ENCODE measurements at places on chromosomes 6 and 20.

DNA sequence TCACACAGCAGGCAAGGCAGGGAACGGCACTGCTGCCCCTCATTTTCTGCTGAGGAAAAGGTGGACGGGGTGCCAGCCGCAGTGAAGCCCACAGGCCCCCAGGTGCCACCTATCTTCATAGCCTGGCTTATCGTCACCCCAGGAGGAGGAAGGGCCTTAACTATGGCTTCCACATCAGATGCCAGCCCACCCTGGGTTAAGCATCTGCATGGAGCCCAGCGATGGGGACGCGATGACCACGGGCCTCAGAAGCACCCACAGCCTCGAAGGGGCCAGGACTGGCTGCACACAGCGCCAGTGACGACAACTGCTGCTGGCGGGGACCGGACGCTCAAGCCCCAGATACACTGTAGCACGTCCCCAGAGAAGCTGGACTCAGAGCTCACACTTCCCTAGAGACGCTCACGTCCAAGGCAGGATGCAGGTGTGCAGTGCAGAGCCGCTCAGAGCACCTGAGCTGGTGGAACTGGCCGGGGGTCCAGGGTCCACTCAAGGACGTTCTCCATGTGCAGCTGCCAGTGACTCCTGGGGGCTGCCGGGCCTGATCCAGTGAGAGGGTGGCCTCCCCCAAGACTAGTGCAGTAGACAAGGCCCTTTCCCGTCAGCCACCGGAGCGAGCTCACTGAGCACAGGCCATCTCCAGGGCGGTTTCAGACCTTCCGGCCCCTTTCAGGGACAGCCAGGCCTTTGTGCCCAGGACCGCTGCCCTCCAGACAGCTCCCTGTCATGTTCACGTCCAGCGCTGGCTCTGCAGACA is 83.0 kb downstream of the YTHDF1 start:
- DNase-seq: no peak

DNA sequence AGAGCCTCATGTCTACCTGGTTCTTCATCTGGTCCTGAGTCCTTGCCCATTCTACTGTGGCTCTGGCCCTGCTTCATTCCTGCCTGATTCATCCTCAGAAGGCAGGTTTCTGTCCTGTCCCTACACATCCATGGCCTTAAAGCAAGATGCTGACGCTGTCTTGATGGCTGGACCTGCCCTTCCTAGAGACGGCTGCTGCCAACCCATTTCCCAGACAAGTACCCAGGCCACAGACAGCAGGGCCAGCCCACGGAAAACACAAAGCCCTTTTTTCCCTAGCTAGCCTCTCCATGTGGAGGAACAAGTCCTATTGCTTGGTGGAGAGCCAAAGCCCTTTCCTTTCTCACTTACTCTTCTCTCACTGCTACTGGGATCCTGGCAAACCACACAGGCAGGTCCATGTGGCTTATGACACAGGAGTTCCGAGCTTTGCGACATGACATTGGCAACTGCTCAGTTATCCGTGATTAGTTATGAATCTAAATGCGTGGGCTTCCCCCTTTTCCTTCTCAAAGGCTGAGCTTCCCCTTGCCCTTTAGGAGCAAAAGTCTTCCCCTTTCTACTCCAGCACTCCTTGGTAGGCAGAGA is 72.9 kb downstream of the SLC22A3 start:
- DNase-seq: no peak

DNA sequence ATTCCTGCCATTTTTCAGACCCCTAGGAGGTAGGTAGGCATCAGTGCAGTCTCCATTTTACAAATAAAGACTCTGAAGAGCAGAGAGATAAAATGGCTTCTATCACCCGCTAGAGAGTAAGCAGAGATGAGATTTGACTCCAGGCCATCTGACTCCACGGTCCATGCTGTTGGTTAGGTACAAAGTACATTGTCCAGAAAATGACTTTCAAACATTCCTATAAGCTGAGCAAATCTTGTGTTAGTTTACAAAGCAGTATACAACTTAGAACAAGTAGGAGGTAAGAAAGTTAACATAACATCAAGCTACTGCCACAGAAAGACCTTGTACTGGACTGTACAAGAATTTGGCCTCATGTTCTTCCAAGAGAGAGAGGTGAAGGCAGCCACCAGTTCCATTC is 14.9 kb downstream of the BTN1A1 start:
- DNase-seq: no peak

DNA sequence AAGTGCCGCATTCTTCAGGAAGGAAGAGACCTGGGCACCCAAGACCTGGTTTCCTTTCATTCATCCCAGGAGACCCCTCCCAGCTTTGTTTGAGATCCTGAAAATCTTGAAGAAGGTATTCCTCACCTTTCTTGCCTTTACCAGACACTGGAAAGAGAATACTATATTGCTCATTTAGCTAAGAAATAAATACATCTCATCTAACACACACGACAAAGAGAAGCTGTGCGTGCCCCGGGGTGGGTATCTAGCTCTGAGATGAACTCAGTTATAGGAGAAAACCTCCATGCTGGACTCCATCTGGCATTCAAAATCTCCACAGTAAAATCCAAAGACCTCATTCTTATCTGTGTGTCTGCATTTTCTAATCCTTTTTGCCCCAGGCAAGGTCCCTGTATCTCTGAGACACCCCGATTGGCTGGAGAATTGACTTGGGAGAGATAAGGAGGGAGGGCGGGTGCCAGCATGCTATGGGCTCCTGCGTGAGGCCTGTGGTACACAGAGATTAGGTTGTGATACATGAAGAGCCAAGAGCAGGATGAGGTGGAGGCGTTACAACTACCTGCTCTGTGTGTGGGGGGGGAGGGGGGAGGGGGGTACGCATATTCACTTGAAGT is 4.8 kb downstream of the MUC21 start:
- no peak for DNase-seq

DNA sequence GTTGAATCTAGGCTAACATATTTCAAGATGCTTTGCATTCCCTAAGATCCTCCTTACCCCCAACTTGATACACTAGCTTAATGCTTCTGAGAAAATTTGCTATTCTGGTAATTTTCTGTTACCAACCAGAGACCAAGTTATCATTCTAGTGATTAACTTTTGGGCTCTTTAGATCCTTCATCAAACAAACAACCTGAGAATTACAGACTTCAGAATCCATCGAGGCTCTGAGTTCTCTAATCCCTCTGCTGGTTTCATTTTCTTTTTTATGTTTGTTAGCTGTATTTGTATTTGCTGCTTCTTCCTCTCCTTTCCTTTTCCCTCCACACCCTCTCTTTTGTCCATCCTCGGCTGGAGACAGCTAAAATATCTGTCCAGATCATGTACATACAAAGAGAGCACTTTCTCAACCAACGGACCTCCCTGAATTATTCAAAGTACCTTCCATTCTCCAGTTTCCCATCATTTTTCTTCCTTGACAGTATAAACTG is 98.7 kb upstream of the RIPOR2 start:
- DNase-seq: no peak

GRCh38 chr20:32563311-32564272 is 21.5 kb downstream of the NOL4L start:
- no peak for DNase-seq

DNA sequence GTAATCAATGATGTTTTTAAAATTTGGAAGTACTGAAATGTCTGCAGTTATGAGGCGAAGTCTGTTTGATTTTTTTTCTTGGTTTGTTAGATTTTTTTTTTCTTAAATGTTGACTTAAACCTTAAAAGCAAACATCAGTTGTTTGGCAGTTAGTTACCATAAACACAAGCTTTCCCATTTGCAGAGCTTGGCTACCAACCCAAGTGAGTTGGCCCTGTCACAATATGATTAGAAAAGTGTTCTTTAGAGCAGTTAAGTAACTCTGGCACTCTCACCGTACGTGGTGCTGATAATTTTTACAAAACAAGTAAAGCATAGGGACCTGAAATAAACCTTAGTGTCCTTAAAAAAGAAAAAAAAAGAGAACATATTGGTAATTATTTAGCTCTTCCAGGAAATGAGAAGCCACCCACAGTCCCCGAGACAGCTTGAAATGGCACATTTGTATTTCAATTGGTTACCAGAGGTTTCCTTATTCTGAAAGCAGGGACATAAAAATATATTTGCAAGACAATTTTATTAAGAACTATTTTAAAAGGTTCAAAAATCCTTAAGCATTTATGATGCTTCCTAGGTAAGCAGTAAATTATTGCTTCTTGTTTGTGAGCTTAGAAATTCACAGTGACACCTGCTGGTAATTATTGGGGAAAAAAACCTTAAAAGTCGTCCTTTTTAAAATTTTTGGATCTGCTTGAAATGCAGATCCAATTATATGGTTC is 3.9 kb downstream of the HEY2 start:
- no peak for DNase-seq

GRCh38 chr6:156313037-156313436 is 464.1 kb upstream of the ARID1B start:
- DNase-seq: no peak

DNA sequence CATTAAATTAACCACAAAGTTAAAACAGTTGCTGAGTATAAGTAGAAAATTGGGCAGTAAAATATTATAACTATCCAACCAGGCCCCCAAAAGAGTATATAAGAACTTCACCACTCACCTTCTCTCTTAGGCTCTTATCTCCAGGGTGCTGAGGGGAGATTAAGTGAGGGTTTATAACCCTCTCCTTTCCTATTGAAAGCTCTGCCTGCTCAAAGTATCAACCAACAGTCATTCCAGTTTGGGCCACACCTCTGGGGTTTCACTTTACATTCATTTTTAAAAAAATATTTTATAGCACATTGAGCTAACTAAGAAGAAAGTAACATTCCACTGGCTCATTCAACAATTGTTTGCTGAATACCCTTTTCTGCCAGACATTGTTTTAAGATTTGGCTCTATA is 22.1 kb downstream of the GSTA4 start:
- DNase-seq: no peak

GRCh38 chr6:31723245-31723979 is at the start of gene MPIG6B:
Gene MPIG6B (plus strand): TSS chr6:31723373. CDS start chr6:31723384, 11 bp downstream.
- no peak for DNase-seq

DNA sequence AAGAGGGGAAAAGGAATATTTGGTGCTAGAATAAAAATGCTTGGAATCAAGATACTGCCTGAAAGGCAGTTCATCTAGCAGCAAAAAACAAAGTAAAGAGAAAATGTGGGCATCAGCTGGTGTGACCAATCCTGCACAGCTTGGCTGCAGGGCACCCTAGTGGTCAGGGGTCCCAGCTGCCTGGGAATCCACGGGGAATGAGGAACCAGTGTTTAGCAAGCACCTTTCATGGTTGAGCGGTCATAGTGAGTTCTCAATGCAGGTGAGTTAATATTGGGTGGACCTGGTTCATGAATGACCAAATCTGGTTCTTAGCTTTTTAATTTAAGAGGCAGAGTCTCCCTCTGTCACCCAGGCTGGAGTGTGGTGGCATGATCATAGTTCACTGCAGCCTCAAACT is 53.3 kb downstream of the CAP2 start:
- DNase-seq: no peak

DNA sequence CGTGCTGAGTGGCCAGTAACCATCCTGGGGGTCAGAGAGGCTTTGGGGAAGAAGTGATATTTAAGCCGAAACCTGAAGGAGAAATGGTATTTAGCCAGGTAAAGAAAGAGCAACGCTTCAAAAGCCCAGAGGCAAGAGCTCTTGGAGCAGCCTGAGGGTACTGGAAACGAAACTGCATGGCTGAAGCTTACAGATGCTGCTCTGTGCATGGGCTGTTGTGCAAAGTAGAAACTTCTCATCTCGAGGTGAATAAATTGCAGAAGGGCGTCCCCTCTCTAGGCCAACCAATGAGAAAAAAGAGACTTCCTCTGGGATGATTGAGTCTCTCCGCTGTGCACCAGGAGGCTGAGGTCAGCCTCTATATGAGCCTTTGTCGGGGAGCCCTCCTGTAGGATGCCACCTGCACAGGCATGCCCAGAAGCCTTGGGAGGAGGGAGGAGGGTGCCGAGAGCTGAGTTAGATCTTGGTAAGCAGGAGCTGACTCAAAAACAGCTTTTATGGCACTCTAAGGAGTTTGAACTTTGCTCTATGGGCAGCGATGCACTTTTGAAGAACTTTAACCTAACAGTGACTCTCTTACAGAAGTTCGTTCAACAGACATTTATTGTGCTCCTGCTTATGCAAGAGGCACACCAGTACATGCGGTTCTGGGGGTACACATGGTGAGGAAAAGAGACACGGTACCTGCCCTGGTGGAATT is 61.6 kb upstream of the EDN1 start:
- no peak for DNase-seq

DNA sequence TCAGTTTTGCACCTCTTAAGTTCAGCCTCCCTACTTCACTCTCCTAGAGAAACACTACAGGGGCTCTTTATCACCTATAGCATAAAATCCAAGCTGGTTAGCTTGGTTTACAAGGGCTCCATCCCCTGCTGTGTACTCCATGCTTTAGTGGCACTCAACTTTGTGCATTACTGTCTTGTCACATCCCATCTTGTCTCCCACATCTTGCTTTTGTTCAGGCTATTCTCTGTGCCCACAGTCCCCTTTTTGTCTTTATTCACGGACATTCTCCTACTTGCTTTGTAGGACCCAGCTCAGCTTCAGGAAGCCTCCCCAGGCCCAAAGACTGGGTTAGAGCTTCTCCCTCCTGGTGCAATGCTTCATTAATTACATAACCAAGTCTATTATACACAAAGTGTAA is 107.9 kb upstream of the SPACA1 start:
- no peak for DNase-seq

DNA sequence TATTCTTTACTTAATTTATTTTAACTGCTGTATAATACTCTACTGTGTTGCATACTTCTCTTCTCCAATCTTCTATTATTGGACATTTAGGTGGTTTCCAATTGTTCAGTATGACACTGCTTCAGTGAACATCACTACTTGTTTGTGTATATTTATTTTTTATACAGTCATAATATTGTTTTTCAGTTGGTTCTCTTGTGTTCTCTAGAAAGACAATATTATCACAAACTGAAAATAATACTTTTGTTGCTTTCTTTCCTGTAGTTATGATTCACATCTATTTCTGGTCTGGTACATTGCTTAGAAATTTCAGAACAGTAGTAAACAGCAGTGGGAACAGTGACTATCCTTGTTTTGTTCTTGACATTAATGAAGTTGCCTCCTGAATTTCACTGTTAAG is 62.8 kb upstream of the GTSF1L start:
- no peak for DNase-seq

GRCh38 chr6:156879186-156879585 is 102.0 kb downstream of the ARID1B start:
- no peak for DNase-seq

- DNase-seq: no peak
Observed at GRCh38 chr6:73666393-73666792, 12.6 kb upstream of the SLC17A5 start.

DNA sequence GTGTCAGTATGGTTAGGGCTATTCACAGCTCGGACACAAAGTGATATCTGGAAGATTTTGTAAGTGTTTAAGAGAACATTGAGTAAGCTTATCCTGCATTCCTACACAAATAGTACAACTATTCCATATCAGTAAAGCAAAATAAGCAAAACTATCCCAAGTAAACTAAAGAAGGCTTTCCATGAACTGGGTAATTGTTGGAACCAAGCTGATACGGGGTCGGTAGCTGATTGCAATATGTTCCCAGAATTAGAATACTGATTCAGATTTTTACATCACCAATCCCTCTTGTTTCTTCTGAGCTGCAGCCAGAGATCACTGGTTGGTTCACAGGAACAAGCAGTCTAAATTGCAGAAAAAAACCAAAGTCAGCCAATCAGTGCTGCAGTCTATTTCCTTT is 54.1 kb downstream of the CDS2 start:
- no peak for DNase-seq

All from stimulated activated CD4-positive, alpha-beta T cell treated with anti-CD3 and anti-CD28 coated beads, Interleukin-1b, Interleukin-23, amount 100 ng/mL, for 24 hours (primary cell).